Calu3 (cell line): ENCODE measurements at places on chromosomes 7 and 10.

GRCh38 chr10:86254526-86255174 is 111.9 kb downstream of the GRID1 start:
- peak; percentile 11 for DNase-seq

GRCh38 chr7:80453699-80454340 is 58.0 kb downstream of the GNAT3 start:
- DNase-seq = peak; percentile 11

- no peak for DNase-seq
Measured at GRCh38 chr7:149773446-149774236, at the start of gene ZNF467. Gene ZNF467 (minus strand): TSS chr7:149773588. CDS start chr7:149771032, 2,556 bp downstream.

GRCh38 chr7:75018570-75019364 is 54.3 kb downstream of the CASTOR2 start:
- no peak for DNase-seq

DNA sequence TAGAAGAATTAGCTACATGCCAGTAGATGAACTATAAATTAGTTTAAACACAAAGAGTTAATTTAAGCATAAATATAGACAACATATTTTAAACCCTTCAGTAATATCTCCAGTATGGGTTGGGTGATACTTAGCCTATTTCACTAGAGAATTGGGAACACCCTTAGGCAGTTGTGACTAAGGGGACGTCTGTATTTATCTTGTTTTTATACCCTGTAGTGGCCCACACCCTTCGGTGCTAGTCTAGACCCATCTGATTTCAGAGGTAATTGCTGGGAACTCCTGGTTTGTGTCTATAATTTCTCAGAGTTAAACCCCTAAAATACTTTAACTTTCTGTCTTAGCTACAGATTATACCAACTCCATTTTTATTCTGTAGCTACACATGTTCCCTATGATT is 11.5 kb upstream of the STEAP4 start:
- no peak for DNase-seq

DNA sequence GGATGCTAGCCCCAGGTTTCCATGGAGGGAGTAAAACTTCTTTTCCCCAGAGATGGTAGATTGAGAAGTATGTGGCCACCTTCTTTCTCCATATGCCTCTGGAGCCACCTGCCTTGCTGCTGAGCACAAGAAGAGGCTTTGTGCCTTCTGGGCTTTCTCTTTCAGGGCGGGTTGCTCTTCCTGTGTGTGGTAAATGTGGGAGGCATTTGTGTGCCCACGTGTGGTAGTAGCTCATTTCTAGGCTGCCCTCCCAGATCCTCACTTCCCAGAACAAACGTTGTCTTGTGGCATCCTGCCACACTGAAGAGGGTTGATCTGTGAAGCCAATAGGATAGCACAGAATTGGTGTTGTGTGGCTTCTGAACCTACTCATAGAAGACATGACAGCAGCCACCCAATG is 342.0 kb upstream of the PODXL start:
- DNase-seq = no peak

- no peak for DNase-seq
Measured at GRCh38 chr10:45553613-45554012, 119.0 kb downstream of the ZFAND4 start.

DNA sequence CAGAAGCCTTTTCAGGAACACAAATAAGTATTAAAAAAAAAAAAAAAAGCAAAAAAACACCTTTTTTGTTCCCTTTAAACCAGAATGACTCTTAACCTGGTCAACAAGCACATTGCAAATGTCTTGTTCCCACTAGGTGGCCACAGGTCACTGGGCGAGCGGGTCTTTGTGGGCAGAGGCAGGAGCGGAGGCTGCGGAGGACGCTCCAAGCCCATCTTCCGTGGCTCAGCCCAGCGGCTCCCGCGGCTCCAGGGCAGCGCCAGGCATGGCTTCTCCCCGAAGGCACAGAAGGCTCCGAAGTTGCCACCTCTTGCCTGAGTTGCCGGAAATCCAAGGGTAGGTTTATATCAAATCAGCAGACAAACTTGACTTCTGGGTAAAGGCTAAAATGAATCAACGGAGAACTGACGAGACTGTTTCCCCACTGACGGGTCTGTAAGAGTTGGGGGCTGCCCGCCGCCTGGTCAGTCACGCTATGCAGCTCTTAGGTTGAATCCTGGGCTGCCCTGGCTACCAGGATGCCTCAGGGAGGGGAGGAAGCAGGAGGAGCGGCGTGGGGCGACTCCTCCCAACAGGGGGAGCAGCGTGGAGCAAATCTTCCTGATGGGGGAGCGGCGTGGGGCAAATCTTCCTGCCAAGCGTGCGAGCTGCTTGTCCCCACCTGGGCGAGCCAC is 144.5 kb downstream of the PTPRN2 start:
- DNase-seq = no peak

DNA sequence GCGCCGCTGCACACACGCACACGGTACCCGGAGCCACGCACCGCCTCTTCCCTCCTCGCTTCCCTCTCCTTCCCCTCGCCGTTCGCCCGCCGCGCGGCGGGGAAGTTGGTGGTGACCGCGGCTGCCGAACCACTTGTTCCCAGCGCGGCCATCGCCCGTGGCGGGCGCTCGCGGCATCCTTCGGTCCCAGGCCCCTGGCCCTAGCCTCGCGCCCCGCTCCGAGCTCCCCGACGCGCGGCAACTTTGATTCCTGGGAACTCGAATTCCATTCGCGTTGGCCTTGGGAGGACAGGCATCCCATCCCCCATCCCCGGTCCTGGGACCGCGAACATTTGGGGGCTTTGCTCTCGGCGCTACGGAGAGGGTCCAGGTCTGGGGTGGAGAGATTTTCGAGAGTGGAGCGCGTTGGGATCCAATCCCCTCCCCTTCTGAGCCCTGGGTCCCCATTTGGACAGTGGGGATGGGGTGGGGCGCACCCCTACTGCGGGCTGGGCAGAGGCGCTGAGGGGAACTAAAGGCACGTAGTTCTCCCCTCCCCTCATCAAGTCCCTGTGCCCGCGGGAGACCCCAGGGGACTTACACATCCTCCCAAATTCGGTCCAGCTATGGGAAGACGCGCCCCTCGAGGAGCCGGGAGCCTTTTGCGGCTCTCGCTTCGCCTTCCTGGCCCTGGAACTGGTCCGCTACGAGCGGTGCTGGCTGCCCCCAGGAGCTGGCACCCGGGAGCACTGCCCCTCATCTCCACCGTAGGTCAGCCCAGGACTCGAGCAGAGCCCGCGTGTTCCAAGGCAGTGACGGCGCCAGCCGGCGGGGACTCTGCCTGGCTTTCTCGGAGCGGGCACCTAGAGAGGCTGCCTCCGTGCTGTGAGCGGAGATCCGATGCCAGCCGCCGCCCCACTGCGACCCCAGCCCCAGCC is 834 bp downstream of the CDH23 start:
- DNase-seq = no peak

- DNase-seq = no peak
Measured at GRCh38 chr7:106377847-106378361, 93.1 kb upstream of the NAMPT start.

GRCh38 chr10:121485436-121486139 is 112.7 kb downstream of the FGFR2 start:
- no peak for DNase-seq

GRCh38 chr7:89731751-89732445 is 422.4 kb upstream of the STEAP1 start:
- no peak for DNase-seq

DNA sequence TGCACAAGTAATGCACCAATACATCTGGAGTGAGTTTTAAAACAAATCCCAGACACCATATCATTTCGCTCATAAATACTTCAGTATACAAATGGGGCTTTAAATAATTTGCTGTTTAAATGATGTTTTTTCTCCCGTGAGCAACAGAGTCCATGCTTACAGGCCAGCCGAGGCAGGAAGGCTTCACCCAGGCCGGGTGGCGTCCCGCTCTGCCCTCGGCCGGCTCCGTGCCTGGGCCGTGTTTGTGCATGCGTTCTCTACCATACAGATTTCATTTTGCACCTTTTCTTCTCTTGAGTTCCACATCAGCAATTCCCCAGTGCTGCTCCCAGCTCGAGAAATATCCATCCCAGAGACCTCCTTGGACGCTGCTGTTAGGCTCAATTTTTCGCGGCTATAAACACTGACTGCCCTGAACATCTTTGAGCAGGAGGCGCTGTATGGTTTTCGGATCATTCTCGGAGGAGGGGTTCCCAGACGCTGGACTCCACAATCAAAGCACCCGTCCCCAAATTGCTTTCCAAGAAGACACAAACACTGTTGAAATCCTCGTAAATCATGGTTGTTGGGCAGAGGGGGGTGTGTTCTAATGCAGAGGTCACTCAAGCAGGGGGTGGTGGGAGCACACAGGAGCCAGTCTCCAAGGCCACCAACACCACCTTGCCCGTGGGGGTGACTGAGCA is 91.6 kb downstream of the MICALL2 start:
- no peak for DNase-seq

- no peak for DNase-seq
Measured at GRCh38 chr10:17220652-17221100, 7.4 kb upstream of the VIM start.

GRCh38 chr7:87225696-87226095 is 6.2 kb upstream of the TMEM243 start:
- peak; percentile 24 for DNase-seq

DNA sequence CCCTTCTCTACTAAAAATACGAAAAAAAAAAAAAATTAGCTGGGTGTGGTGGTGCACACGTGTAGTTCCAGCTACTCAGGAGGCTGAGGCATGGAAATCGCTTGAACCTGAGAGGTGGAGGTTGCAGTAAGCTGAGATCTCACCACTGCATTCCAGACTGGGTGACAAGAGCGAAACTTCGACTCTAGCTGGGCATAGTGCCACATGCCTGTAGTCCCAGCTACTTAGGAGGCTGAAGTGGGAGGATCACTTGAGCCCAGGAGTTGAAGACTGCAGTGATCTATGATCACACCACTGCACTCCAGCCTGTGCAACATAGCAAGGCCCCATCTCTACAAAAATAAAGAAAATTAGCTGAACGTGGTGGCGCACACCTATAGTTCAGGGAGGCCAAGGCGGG is 1.2 kb upstream of the SPACDR start:
- no peak for DNase-seq

DNA sequence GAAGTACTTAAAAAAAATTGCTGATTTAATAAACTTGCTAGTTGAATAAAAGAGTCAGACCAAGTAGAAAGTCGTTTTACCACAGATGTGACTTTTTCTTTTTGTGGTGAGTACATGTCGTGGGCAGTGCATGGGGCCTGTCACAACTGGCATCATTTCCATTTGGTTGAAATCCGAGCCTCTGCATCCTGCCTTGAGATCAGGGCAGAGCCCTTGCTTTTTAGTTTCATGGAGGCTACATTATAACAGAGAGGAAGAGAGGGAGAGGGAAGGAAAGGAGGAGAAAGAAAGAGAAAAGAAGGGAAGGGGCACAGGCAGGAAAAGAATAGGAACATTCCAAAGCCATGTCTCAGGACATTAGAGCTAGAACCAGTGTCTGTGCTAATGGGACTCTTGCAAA is 20.4 kb upstream of the INSYN2A start:
- no peak for DNase-seq

DNA sequence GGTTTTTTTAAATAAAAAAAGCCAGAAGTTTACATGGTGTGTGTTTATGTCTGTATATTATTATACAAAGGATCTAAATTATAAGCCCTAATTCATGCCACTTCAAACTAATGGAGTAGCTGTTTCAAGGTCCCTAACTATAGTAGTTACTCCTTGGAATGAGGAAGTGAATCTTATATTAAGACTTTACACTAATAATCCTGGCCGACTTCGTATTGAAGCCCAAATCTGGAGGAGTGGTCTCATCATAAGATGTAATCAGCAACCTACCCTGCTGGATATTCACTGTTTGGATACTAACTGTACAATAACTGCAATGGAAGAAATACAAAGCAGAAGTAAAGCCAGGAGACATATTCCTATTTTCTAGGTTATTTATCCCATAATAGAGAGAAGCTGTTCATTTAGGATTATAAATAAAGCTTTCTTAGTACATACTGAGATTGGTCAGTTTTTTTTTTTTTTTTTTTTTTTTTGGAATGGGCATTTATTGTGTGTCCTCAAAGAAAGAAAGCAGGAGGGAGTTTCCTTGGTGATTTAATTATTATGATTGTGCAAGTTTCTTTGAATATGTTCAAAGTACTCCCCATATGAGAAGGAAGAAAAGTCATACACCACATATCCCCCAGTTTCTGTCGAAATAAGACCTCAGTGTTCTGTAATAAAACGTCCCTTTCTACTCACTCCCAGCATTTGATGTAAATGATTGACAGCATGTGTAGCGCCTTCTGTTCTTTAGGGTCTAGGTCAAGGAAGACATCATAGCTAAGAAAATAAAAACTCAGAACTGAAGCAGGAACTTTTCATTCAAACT is 397.8 kb downstream of the EXOC4 start:
- DNase-seq = no peak

DNA sequence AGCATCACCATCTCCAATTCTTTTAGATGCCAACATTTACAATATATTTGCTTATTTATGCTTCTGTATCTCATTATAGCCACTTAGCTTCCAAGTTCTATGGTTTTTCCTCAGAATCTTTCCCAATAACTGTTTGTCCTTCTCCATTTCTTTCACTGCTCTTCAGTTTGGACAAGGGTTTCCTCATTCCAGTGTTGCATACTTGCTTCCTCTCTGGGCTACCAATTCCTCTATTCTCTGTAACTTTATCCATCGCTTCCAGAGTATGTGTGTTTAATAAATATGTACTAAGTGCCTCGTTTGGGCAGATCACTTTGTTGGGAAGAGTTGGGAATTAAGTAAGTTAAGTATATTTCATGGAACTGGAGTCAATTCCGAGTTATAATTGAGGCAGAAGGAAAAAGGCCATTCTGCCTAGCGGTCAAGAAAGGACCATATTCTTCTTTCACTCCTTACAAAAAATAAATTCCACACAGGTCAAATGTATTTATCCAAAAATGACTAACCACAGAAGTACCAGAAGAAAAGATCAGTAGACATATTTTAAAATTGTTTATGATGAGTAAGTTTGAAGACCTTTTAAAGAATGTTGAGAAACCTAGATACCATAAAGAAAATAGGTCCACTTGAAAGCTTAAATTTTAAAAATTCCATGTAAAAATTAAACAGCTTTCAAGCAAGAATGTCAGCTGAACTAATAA is 10.8 kb downstream of the STAMBPL1 start:
- no peak for DNase-seq

- no peak for DNase-seq
Measured at GRCh38 chr7:44583146-44583865, 1.3 kb upstream of the TMED4 start.

GRCh38 chr10:23337616-23338015 is 7.0 kb downstream of the C10orf67 start:
- no peak for DNase-seq

GRCh38 chr10:113278221-113278620 is 274.6 kb upstream of the HABP2 start:
- no peak for DNase-seq

DNA sequence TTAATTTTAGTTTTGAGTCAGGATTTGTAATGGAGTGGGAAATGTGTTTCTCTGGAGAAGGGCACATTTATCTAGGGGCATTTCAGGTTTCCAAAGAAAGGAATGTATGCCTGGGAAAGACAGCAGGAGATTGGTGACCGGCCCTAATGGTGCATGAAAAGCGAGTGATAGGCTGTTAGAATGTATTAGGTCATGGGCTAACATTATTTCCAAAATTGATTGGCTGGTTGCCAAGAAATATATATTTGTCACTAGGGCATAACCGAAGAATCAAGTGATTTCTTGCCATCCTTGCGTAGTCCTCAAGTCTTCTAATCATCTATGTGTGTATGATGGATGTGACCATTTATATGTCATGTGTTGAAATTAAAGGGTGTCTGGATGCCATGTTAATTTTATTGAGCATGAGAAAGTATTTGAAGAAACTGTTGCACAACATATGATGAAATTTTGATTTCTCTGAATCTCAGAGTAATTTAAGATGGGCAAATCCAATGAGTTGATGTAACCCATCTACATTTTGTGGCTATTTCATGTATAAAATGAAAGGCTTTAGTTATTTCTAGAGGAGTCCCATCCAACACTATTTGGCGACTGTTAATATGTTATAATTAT is 248.4 kb downstream of the BMPER start:
- no peak for DNase-seq
